ENCODE measurements at places on chromosomes 5 and 9.
A peak's percentile ranks its signal among the peaks of the same experiment; 100 is the strongest.

DNA sequence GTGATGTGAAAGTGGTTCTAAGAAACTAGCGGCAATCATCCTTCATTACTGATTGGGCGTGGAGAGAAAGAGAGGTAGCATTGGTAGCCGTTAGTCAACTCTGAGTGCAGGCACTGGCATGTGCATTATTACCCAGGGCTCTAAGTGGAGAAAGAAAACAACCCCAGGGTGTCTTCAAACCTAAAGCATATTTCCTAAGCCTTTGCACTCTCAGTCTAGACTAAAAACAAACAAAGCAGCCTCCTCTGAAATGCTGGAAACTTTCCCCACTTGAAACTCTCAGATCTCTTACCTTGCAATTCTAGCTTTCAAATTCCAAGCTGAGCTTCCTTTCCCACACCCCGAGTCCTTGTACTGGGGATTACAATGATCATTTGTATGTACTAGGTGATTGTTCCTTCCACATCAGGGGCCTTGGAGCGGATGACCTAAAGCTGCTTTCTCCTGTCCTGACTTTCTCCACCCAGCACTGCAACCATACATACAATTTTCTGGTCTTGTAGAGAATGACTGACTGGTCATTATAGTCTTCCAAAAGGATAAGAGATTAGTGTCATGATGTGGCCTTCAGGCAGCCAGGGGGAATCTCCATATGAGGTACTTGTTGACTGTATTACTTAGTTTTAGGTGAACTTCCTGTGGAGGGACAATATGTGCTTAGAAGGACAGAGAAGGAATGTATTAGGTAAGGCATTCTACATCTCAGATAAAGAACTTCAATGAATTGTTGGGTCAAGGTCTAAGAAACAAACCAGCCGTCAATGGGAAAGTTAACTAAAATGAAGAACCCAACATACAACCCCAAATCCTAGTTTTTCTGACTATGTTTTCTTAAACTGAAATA is 98.3 kb upstream of the CDKN2B start:
- DNase-seq = no peak

GRCh38 chr5:98474782-98475181 is 298.7 kb upstream of the RGMB start:
- DNase-seq = no peak

GRCh38 chr9:80020056-80020455 is 448.3 kb downstream of the TLE4 start:
- no peak for DNase-seq

DNA sequence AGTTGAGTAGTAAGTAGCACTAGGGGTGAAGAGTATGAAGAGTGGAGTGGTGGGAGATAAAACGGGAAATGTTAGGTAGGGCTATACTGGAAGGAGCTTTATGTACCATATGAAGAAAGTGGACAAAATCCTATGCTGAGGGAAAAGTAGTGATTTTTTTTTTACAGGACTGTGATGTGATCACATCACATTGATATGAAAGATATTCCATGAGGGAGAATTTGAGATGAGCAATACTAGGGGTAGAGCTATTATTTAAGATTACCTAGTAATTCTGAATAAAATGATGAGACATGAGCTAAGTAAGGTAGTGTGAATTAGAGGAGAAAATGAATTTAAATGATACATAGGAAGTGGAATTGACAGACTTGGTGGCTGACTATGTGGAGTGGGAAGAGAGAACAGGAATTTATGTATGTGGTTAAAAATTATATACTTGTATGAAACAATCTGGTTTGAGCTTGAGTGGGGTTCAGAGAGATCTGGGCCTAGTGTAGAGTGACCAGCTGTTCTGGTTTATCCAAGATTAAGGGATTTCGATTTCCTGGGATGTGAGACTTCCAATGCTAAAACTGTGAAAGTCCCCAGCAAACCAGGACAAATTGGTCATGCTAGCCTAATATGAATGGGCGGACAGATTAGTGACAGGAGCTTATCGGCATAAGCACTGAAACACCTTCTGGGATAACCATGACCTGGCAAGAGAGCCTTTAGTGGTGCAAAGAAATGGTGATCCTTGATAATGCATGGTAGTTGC is 29.3 kb upstream of the STOM start:
- no peak for DNase-seq

DNA sequence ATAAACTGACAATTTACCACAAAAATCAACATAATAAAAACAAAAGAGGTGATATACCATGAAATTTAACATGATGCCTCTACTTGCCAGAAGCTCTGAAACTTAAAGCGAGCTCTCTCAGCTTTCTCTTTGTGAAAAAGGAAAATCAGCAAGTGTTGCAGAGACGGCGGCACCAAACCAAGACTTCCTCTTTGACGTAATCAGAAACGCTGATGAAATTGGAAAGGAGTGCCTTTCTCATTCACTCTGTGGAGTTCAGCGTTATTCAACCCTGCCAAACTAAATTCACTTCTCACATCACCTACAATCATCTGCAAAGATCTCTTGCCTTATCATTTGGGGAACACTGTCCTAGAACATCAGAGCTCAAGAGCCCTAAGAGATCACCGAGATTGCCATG is 32.2 kb downstream of the ANXA6 start:
- peak; percentile 82 for DNase-seq

DNA sequence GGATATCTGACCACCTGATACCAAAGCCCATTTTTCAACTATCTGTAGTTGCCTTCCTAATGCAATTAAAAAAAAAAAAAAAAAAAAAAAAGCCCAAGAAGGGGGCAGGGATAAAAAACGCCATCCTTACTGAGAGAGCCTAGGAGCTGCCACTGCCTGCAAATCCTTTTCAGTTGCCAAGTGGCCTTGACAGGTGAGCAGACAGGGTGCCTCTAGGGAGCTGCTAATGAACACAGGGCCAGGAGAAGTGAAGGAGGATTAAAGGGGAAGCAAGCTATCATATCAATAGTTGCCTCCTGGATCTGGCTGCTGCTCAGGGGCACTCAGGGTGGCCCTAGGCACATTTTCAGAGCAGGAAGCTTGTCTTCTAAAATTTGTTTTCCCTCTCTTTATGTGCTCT is 547.4 kb downstream of the TLE1 start:
- no peak for DNase-seq

- peak; percentile 71 for DNase-seq
These were observed 123.5 kb downstream of the SCAMP1 start for GRCh38 chr5:78483809-78484521.

DNA sequence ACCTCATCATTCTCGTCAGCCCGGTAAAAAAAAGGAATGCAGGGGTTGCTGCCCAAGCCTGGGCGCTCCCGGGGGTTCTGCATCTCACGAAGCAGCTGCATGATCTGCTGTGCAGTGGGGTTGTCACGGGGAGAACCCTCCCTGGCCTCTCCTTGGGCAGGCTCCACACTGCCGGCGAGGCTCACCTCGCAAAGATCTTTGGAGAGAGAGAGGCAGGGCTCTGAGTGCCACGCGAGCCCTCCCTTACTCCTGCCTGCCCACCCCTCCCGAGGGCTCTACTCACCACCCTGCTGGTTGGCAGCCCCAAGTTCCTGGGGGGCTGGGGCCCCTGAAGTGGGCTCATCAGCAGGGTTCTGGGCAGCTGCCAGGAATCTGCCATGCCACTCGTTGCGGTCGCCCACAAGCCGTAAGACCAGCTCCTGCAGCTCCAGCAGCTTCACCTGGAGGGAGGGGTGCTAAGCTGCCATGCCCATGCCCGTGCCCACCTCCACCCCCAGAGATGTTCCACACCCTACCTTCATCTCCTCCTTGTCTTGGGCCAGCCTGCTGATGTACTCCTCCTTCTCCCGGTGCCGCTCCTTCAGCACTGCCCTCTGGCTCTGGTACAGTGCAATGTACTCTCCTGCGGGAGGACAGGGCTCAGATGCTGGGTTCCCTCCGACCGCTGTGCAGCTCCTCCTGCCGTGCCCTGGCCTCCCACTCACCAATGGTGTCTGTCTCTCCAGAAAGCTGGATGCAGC is 18.6 kb downstream of the GOLGA2 start:
- no peak for DNase-seq
